ENCODE measurements at places on chromosomes 2 and 18.
A peak's percentile ranks its signal among the peaks of the same experiment; 100 is the strongest.

DNA sequence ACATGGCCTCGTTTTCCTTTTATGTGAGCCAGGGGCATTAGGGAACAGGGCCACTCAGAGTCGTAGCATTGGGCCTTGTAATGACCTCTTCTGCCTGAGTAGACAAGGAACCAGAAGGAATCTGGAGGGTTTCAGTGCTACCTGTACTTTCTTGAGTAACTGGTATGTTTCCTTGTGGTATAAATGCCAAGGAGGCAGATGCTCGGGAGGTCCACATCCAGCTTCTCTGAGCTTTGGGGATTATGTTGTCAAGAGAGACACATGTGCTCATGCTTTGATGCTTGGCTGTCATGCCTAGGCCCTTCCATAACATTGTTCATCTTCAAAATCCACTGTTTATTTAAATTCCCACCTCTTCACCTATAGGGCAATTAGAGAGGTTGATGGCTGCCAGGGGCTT, 26.3 kb downstream of the FOSL2 start:
- no peak for DNase-seq

GRCh38 chr2:128026448-128027277, 1.2 kb downstream of the SAP130 start:
- DNase-seq: no peak

- peak; percentile 98 for DNase-seq
Observed at GRCh38 chr2:219001577-219002394, 8.6 kb upstream of the CRYBA2 start.

GRCh38 chr2:105929516-105929915, 184.8 kb downstream of the NCK2 start:
- DNase-seq: no peak

- DNase-seq: peak; percentile 55
Observed at GRCh38 chr2:237026981-237027711, 58.5 kb upstream of the COPS8 start.

GRCh38 chr2:222017252-222017850, 281.4 kb downstream of the PAX3 start:
- no peak for DNase-seq

DNA sequence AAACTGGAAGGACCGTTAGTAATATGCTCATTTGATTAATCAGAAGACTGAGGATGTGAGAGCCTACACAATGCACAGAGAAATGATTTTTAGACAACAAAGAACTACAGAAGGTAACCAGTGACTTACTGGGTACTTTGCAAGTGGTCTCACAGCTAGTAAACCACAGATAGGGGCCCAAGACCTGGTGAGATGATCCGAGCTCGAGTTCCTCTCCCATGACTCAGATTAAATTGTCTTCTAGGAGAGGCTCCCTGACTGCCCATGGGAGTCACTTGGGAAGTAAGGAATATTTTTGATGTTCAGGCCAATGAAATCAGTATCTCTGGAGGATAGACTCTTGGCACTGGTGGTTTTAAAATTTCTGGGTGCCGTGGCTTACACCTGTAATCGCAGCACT, 220.2 kb downstream of the CLIP4 start:
- no peak for DNase-seq

- DNase-seq: no peak
Observed at GRCh38 chr2:120464448-120464931, 118.6 kb downstream of the INHBB start.

- DNase-seq: no peak
Observed at GRCh38 chr2:220276741-220277444, 649.5 kb downstream of the SLC4A3 start.

GRCh38 chr2:9799729-9800632, 43.3 kb upstream of the TAF1B start:
- DNase-seq: peak; percentile 61

DNA sequence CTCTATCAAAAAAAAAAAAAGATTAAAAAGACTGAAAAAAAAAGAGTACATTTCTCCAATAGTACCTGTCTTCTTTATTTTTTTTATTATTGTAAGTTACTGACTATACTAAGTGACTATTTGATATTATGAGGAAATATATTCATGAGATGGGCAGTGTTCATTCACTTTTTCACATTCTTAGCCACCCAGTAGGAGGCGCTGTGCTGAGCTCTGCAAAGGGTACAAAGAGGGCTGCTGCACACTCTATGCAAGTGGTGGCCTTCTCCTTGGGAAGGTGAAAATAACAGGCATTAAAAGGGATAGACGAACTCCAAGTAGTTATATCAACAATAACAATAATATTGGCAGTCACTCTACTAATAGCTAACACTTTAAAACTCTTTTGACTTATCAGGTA, 1034.9 kb upstream of the FANCL start:
- no peak for DNase-seq

DNA sequence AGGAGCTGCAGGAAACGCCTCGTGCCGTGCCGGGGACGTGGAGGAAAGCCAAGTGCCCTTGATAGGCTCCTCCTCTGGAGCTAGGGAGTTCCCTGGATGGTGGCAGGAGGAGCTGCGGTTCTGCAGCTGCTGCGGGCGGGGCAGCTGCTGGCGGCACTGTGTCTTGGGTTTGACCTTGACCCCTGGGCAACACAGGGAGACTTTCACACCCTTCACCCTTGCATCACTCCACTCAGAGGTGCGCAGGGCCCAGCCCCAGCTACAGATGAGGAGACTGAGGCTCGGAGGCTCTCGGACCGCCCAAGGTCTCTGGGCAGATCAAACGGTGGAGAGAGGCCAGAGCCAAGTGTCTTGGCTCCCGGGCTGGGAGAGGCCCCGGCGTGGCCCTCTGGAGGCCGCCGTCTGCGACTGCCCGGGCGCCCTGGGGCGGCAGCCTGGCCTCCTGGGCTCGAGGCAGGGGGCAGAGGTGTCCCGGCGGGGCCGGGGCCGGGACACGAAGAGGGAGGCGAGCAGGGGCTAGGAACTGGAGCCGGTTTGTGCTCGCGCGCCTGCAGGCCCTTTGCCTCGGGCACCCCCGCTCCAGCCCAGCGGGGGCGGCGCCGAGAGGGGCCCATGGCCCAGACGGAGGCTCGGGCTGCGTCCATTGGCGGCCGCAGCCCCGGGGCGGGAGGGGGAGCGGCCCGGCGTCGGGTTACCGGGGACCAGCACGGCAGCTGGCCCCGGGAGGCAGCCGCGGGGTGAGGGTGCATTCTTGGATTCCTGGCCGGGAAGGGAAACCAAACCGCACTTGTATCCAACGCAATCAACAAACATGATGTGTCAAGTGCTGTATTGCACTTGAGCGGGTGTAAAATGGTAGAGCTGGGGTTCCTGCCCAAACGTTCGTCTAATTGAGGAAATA, 129.6 kb upstream of the SLC1A4 start:
- DNase-seq: peak; percentile 37

GRCh38 chr2:168495524-168495923, 39.5 kb downstream of the CERS6 start:
- DNase-seq: no peak

GRCh38 chr2:60677356-60677755, 78.7 kb upstream of the PAPOLG start:
- DNase-seq: no peak

- DNase-seq: peak; percentile 25
Observed at GRCh38 chr2:215530191-215530968, 94.5 kb upstream of the FN1 start.

DNA sequence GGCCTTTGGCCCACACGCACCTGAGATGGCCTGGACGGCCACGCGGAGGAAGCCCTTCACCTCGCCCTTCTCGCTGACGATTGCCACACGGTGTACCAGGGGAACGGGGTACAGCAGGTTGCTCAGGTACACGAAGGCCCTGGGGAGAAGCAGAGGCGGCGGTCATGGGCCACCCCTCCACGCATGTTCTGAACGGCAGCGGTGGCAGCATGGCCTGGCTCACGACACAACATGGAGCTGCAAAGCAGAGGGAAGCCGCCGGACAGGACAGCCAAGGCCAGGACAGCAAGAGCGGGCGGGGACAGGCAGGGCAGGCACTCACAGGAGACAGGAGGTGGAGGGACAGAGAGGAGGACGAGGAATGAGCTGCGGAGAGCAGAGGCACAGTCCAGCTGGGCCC, 58.7 kb downstream of the AQP12A start:
- DNase-seq: no peak

- DNase-seq: no peak
Observed at GRCh38 chr2:226585130-226585561, 214.5 kb downstream of the IRS1 start.

- DNase-seq: no peak
Observed at GRCh38 chr2:25497918-25498407, 156.2 kb upstream of the DNMT3A start.

DNA sequence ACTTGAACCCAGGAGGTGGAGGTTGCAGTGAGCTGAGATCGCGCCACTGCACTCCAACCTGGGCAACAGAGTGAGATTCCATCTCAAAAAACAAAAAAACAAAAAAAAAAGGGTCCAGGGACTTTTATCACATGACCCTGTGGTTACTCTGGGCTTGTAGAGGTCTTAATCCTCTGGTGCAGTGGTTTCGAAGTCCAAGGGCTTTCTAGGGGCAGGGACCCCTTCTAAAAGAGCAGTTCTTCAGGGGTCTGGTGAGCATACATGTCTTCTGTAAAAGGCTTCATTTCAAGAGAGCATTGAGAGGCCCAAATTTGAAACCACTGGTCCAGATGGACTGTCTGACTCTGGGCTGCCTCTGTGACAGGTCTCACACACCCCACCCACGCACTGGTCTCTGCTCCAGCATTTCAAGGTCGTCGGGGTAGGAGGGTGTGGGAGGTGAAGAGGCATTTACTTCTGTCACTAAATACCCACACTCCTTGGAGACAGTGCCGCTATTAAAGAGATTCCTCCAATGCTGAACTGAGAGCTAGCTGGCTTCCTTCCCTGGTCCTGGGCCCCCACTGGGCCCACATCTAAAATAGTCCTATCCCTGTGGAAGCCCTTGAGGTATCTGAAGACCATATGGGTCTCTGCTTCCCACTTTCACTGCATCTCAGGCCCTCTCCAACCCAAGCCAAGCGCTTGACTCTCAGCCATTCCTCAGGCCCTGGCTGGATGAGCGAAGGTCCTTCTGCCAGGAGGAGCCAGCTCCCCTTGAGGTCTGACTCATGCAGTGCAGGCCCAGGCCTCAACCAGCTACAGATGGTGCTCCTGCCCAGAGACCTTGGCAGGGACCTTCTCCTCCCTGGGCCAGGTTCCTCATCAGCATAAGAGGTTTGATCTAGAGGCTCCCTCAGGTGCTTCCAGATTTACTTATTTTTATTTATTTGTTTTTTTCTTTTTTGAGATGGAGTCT, 44.8 kb downstream of the PAX8 start:
- DNase-seq: no peak

GRCh38 chr2:112542984-112543661, 858 bp downstream of the POLR1B start:
- DNase-seq: no peak

DNA sequence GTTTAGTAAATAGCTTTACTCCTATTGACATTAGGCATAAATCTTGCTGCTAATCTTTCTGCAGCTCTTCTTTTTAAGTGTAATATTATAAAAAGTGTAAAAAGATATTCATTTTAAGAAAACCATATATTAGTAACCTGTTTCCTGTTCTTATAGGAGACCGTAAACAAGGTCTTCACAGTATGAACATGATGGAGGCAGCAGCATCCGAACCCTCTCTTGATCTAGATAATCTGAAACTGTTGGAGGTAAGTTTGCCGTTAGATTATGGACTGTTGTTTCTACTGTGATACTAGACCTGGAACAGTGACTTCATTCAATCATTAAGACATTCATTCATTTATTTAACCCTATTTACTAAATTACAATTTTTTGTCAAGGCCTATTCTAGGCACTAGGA, 120.0 kb upstream of the FAM117B start:
- DNase-seq: no peak

- no peak for DNase-seq
Observed at GRCh38 chr2:74464406-74464805, 776 bp downstream of the MOGS start.

- DNase-seq: no peak
Observed at GRCh38 chr2:40440835-40441234, 11.1 kb downstream of the SLC8A1 start.

GRCh38 chr18:71040161-71040560, 751.3 kb downstream of the SOCS6 start:
- no peak for DNase-seq

DNA sequence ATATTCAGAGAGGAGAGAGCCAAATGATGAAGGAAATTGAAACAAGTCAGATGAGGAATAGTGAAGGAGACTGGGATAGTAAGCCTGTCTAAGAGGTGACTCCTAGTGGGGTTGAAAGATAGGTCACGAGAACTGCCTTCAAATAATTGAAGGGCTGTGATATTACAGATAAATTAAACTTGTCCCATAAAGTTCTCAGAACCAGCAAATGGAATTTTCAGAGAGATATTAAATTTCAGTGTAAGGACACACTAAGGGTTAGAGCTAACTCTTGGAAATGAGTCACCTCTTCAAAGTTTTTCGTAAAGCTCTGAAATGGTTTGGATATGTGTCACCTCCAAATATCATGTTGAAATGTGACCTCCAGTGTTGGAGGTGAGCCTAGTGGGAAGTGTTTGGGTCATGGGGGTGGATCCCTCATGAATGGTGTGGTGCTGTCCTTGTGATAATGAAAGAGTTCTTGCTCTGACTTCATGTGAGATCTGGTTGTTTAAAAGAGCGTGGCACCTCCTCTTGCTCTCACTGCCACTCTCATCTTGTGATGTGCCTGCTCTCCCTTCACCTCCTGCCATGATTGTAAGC, 87.3 kb downstream of the BABAM2 start:
- DNase-seq: no peak

DNA sequence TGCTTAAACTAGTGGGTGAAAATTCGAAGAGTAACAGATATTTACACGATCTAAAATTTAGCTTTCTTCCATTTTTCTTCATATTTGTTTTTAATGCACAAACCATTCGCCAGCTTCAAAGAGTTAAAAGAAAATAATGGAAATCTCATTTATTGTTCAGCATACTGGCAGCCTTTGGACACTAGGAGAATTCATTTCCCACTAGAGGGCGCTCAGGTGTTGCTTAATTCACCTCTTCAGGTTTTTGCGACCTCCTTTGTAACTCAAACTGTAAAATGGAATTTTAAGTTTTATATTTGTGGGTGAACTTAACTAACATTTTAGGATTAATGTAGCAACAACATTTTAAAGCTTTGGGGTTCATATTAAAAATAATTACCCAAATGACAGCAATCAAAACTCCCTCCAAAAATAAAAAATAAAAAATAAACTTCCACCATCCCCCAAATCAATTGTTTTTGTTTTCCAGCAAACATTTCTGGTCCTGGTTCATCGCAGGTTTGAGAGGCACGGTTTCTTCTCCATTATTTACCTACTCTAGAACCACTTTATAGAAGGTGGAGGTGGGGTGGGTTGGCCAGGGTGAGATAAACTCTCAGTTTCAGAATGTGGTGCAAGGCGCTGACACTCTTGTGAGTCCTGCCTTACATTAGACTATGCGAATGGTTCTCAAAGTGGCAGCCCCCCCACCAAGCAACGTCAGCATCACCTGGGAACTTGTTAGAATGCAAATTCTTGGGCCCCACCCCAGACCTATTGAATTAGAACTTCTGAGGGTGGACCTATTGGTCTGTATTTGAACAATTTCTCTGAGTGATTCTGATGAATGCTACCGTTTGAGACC, 24.7 kb upstream of the PNPT1 start:
- peak; percentile 21 for DNase-seq

GRCh38 chr2:169091761-169092519, 22.6 kb downstream of the DHRS9 start:
- no peak for DNase-seq

All from NCI-H748 treated with DMSO at 0.1 percent for 48 hours (cell line).